ENCODE measurements at places on chromosomes 5 and 9.

DNA sequence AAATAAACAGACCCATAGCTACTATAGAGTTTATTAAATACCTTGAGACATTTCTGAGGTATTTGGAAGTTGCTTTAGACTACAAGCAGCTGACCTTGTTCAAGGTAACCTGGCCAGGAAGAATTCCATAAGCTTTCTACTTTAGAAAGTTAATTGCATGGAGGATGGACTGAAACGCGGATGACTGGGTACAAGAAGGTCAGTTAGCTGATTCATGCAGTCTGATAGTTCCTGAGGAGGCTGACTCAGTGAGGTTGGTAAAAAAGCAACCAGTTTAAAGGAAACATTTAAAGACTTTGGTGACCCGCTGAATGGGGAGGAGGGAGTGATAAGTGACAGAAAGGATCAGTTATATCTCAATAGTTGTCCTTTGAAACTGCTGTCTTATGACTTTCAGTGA lies 670.1 kb upstream of the CDH9 start:
- DNase-seq, result no peak

DNA sequence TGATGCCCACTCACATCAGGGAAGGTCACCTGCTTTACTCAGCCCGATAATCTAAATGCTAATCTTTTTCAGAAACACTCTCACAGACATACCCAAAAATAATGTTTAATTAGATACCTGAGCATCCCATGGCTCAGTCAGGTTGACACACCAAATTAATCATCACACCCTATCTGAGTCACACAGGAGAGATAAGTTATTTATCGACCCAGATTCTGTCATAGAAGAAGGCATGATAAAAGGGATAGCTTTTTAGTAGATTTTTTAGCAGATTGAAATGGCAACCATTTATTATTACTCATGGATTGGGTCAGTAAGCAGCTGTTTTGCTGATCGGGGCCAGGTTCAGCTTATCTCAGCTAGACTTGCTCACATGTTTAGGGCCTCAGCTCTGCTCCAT lies 97.8 kb upstream of the TYRP1 start:
- DNase-seq, result no peak

DNA sequence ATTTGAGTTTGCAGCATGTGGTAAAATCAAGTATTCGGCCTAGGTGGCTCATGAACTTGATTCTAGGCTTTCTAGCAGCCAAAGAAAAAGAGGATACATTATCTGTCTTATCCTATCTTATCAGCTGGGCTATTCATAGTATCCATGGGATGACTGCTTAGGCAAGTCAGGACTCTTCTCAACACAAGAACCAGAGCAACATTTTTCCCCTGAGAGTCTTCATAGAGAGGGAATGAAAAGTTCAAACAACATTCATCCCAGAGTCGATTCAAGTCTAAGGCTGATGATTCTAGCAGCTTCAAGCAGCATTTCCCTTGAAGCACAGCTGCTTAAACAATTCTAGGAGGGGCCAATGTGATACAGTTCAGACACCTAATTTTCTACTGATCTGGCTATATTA lies 3.0 kb downstream of the S100Z start:
- no peak for DNase-seq

GRCh38 chr9:134188386-134189144 lies 24.2 kb upstream of the RNU6ATAC start:
- DNase-seq, result peak; percentile 50

DNA sequence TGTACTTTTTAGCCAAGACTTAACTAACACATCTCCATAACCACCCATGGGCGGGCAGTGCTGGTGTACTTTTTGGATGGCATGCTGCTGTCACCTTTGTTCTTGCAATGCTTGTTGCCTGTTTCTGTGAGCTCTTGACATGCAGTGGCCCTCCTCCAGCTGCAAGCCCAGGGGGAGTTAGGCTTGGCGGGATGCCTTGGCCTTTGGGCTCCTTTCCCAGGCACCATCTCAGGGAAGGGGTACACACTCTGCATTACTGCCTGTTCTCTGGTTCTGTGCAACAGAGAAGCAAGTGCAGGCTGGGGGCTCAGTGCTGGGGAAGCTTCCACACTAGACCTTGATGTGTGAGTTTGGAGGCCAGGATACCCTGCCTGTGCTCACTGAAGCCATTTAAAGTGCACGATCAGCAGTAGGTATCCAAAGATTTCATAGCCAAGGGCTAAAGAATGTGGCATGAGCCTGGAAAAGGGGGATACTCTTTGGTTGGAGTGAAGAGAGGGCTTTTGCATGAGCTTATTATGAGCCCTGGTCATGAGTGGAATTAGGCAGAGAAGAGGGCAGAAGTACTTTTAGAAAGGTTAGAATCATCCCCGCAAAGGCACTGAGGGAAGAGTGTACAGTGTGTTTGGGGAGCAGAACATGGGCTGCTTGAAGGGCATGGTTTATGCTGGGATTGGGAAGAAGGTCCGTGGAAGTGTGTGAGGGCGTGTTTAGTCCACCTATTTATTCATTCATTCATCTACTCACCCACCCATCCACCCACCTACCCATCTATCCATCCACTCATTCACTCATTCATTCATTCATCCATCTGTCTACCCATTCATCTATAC lies 22.5 kb downstream of the PSAT1 start:
- no peak for DNase-seq

DNA sequence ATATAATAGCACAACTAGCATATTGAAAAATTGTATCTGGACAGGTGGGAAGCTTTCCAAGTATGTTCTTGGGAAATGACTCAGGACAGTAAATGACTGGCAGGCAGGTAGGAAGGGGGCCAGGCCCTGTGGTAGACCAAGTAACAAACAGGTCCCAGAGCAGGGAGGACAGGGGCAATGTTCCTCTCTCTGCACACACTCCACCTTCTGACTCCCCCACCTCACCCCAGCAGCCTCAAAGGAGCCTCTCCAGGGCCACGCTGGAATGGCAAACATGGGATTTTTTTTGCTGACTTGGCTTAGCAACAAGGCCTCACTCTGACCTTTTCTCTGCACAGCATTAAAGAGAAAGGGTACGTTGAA lies 31.1 kb upstream of the IQGAP2 start:
- DNase-seq, result no peak

DNA sequence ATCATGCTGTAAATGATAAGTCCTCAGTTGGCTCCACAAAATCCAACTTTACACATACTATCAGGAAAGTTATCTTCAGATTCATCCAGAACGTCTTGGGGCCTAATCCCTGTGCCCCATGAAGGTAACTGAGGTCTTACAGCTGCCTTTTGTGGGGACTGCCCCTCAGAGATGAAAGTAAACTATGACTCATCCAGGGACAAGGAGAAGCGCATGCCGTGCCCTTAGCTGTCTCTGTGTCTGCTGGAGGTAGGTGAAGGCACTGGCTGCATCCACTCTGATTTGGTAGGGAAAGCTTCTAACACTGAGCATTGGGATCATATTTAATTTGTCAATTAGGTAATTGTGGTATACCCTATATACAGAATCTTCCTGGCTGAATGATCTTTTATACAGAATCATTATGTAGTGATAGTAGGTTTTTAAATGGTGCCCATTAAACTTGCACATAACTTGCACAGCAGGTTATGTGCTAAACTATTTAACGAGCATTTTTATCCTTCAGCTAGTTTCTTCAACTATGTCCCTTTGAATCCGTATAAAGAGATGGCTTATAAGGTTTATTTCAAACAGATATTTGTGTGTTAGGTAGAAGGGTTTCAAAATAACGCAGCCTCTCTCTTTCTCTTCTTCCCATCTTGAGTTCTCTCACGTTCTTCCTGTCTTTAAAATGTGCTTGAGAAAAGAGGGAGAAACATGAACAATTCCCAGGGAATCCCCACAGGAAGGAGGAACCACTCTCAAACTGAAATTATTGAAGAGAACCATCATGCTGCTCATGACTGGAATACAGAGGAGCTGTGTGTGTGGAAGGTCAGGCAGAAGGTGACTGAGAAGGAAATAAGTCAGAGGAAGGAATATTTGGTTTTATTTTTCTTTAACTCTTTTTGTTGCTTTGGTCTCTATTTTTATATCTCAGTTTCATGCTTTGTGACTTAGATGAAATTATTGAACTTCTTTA lies 250.9 kb downstream of the CD180 start:
- peak; percentile 9 for DNase-seq

- no peak for DNase-seq
These were observed 351.5 kb upstream of the KLF4 start for GRCh38 chr9:107841076-107841475.

DNA sequence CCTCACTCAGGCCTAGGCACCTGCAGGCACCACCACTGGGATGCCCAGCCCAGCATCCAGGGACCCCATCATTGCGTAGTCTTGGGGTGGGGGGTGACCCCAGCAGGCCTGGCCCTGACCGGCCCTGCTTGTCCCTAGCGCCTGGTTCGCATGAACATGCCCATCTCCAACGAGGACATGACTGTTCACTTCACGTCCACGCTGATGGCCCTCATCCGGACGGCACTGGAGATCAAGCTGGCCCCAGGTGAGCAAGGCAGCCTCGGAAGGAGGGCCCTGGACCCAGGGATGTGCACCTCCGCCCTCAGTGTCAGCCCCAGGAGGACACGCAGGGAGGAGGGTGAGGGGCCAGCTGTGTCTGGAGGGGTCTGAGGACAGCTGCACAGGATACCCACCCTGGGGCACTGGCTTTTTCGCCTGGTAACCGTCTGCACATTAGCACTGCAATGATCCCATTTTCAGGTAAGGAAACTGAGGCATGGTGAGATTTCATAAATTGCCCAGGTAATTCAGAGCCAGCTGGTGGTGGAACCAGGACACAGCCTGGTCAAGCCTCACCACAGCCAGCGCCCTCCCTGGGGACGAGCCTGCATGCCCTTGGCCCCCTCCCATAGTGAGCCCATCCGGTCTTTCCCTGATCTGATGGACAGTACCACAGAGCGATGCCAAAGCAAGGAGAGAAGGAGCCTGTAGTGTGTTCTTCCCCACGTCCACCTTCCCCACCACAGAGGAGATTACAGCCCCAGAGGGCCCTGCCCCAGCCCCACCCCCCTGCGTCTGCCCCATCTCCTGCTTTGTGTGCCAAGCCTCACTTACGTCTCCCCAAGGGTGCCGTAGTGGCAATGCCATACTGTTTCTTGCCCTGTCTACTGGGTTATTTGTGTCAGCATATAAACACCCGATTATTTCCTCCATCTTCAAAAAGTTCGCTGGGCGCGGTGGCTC lies 228.3 kb downstream of the CACNA1B start:
- DNase-seq, result no peak

DNA sequence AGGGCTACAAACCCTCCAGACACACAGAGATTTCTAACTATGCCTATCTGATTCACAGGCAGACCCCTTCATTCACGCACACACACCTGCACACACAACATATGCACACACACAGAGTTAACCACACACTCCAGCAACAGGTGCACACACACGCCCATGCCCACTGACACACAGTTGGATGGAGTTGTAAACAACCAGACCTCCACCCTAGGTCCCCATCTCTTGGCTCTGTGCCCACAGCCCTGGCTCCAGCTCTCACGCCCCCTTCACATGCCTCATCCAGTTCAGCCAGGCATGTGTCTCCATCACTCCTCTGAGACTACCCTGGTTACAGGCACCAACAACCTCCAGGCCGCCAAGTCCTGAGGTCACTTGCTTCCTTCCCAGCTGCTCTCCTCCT lies 61.1 kb downstream of the PSD2 start:
- DNase-seq, result peak; percentile 36

DNA sequence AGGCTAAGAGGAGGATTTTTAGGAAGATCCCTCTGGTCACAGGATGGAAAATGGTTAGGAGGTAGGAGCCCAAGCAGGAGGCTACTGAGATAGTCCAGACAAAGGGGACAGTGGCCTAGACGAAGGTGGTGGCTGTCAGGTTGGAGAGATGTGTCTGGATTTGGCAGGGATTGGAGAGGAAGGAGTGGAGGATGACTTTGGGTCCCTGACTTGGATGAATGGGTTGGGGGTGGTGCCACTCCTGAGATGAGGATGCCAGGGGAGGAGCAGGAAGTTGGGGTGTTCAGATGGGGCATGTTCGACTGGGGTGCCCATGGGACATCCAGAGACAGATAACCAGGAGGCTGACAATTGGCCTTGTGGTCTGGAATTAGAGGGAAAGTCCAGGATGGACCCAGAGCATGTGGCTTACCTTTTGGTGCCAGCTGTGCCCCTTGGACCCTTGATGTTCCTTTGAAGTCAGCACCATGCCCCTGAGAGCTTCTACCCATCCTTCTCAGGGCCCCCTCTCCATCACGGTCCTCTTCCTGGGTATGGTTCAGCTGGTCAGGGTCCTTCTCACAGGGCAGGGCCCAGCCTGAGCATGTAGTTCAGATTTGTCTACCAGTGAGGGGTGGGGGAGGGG lies 15.1 kb upstream of the IGFBPL1 start:
- no peak for DNase-seq

- no peak for DNase-seq
These were observed 164.9 kb downstream of the AP3B1 start for GRCh38 chr5:78129597-78129996.

GRCh38 chr9:13013991-13014883 lies 239.4 kb downstream of the LURAP1L start:
- DNase-seq, result no peak

DNA sequence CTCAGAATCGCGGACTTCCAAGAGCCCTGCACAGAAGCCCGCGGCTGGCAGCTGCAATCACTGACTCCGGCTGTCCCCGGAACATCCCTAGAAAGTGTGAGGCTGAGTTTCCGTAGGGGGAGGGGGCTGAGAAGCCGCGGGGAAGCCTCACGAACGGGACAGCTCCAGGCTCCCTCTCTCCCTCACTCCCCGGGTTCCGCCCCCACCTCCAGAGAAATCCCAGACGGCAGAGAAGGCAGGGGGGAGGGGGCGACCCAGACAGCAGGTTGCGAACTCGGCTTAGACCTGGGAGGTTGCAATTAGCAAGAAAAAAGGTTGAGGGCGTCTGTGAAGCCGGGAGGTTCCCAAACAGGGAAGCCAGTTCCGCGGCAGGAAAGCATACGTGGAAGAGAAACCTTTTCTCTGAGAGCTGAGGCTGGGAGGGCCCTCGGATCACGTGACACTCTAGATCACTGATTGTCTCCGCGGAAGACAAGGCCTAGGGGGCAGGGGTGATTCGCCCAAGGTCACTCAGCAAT lies 73.8 kb upstream of the CPLX2 start:
- DNase-seq, result no peak

- DNase-seq, result no peak
These were observed 290.6 kb downstream of the CD180 start for GRCh38 chr5:66906021-66906420.

DNA sequence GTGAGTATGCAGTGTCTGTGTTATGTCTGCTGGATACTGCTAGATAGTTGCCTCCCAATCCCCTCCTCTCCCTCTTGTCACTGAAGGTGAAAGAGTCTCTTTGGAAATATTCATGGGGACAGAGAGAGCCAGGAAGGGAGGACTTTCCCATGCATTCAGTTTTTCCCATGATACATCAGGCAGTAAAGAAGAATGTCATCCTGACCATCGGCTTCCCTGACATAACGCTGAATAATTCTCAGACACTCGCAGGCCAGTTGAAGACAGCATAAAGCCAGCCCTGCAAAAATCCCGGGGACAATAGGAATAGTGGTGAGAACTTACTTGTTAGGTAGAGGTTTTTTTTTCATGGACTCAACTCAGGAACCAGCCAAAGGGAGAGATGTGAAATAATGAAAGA lies 58.1 kb downstream of the KLF4 start:
- no peak for DNase-seq

GRCh38 chr9:96417661-96418082 lies 498 bp downstream of the ZNF367 start:
- DNase-seq, result peak; percentile 40

- DNase-seq, result no peak
These were observed 793.1 kb downstream of the DTWD2 start for GRCh38 chr5:118195211-118195610.

Measured in SJCRH30 (cell line).